Body of pancreas (tissue), 4 donors: ENCODE measurements at places on chromosomes 16 and 17. TPM values are rescaled to one million over a fixed set of nuclear protein-coding genes. Genes with fewer than 3 reads are reported as not detected.

DNA sequence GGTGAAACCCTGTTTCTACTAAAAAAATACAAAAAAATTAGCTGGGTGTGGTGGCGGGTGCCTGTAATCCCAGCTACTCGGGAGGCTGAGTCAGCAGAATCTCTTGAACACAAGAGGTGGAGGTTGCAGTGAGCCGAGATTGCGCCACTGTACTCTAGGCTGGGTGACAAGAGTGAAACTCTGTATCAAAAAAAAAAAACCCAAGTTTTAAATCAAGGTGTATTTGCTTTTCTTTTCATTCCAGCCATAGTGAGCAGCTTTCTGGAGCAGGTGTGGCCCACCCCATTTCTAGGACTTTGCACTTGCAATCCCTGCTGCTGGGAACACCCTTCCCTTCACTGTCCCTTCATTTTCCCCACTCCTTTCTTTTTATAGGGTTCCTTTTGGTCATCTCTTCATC, 28.8 kb downstream of the TMEM238L start:
- no peak for DNase-seq

DNA sequence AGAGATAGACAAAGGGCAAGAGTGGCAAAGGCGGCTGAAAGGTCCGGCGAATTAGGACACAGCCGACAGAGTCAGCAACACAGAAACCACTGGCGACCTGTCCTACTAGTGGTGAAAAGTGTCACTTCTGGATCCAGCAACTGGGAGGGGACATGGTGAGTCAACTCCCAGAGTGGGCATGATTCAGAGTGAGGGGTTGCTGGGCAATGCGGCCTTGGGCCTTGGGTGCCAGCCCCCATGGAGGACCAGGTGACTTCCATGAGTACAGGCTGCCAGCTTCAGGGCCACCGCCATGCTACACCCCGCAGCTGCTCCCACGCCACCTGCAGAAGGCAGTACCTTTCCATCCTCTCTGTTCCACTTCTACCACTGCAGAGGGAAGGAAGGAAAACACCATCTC, 110.6 kb downstream of the ZFHX3 start:
- DNase-seq = no peak

- DNase-seq = no peak
Observed at GRCh38 chr16:75733305-75734211, 7.3 kb upstream of the CPHXL start.

DNA sequence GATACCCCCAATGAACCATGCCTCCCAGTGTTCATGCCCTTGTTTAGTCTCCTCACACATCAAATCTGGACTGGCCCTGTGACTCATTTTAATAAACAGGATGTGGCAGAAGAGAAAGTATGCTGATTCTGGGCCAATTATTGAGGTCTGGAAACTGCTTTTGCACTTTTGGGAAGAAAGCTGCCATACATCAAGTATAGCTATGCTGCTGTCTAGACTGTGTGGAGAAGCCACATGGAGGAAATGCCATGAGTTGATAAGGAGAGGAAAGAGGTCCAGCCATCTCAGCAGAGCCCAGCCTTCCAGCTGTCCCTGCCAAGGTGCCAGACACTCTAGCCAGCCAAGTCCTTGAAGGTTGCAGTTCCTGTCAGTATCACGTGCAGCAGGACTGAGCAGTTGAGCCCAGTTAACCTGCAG, 16.7 kb downstream of the RPRML start:
- no peak for DNase-seq

DNA sequence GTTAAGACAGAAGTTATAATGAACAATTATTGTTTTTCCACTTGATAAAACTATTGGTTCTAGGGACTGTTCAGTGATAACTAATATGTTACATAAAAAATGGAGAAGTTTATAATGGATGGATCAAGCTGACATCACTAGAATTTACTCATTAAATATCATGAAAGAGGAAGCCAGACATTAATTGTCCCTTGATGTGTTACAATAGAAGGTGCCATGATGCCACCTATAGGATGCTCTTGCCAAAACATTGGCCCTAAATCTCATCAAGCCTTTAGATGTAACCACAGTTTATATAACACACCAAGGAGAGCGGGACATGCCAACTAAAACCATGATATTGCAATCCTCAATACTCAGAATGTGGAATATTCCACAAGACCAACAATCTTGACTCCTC, 147.9 kb upstream of the MON1B start:
- no peak for DNase-seq

DNA sequence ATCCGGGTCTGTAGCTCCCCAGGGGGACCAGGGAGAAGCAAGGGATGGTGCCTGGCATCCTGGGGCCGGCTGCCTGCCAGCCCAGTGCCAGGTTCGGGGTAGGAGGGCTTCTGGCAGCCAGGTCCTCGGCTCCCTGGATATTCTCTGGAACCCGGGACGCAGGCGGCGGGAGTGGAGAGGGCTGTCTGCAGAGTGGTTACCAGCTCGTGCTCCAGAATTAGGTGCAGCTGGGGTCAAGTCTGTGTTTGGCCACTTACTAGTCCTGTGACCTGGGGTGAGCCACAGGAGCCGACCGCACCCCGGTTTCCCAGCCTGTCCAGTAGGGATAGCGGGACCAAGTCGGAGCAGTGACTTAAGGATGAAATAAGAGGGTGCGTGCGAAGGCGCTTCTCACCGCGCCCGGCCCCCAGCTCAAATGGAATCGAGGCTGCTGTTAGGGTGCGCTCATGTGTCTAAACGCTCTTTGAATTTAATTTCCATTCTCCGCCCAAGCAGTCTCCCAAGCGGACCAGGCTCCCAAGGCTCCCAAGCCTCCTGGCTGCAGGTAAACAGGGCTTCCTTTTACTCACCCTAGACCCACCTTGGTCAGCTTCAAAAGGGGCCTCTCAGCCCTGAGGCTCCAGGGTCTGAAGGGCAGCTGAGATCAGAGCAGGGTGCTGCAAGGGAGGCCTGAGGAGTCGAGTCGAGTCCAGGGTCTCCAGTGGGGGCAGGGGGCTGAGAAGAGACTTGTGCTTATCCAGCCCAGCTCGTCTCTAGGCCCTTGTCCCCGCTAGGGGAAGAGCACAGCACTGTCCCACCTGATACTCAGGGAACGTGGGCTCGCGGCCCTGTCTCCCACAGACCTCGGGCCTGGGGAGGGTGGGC, 28.3 kb upstream of the ZNF469 start:
- no peak for DNase-seq

GRCh38 chr17:1050246-1050995, 53.5 kb downstream of the TIMM22 start:
- no peak for DNase-seq

- DNase-seq = no peak
Observed at GRCh38 chr17:46072998-46073397, 73.9 kb downstream of the STH start.

DNA sequence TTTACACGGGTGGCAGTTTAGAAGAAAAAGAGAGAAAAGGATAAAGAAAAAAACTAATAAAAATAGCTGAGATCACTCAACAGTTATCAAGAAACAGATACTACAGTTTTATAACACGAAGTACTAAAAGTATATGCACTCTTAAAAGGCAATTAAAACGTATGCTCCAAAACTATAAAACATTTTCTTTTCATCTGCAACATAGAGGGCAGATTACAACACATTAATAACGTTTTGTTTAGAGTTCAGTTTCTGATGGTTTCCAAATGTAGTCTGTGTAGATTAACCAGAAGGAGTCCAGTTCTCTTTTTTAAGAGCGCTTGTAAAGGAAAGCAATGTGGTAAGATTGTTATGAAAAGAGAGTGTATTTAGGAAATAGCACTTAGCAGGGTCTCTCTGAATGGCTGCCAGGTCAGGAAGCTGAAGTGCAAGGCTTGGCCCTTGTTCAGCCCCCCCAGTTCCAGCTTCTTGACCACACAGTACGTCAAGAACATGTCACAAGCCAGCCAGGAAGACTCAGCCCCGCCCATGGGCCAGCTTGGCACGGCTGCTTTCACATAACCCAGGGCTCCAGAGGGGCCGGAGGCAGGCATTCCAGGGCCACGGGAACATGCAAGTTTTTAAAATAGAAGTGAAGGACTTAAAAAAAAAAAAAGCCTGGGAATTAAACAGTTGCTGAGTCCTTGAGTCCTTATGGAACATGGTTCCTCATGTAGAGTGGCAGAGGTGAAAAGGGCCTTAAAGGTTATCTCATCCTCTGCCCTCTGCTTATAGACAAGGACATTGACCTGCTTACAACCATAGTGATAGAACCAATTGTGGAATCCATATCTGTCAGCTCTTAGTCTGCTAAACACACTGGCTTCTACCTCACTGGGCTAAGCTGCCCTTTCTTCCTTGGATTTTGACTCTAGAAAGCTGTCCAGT, 147.4 kb upstream of the TBX2 start:
- peak; percentile 90 for DNase-seq

DNA sequence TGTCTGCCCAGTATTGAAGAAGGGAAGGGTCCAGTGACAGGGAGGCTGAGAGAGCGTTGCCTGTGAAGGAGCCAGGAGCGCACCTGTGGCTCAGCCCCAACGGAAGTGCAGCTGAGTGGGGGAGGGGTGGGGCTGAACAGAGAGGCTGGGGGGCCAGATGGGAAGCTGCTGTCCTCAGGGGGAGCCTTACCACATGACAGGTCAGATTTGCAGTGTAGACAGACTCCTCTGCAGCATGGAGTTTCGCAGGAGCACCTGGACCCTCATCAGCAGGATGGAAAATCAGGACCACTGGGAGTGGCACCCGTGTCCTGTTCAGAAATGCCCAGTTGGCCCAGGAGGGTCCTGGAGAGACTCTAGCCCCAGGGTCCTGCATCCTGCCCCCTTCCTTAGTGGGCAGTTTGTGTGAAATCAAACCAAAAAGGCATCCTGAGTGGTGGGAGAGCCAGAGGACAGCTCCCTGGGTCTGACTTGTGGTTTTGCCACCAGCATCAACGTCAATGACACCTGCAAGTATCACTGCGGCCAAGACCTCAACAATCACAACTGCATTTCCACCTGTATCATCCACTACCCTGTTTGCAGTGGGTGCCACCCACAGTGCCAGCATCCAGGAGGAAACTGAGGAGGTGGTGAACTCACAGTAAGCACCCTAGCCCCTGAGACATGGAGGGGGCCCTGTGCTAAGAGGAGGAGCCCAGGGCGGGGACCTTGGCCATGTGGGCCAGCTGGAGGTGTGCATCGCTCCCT, 7.8 kb downstream of the CD300A start:
- DNase-seq = no peak

DNA sequence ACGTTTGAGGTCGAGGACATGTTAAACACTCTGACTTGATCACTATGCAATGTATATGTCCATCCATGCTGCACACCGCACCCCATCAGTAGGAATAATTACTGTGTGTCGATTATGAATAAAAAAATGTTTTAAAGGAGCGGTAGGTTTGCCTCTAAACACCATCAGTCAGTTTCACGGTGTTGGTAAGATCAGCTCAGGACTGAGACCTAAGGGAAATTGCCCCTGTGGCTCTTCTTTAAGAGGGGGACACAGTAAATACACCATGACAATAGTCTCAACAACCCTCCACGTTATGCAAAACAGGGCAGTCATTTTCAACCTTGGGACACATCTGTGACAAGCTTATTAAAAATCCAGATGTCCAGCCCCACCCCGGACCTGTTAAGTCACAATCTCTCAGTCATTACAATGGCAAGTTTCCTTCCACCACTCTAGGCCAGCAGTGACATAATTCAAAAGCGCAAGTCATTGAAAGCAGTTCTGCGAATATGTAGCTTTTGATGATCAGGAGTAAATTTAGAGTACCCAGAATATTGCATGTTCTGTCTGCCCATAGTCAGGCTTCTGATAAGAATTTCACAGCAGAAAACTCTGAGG, 1.2 kb downstream of the ATMIN start:
- no peak for DNase-seq

DNA sequence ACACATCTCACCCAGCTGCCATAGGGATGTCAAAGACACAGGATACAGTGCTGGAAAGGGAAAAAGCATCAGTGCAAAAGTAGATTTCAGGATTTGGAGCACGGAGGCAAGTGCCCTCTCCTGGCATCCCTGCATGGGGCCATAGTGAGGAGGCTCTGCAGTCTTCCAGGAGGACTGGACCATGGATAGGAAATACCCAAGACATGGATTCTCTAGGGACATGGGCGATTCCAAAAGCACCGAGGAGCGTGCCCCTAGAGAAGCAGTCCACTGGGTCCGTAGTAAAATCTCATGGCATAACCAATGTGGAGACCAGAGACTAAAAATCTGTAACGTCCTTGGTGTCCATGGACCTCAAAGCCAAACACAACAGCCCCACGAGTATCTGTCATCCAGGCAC, 818.2 kb downstream of the KCNJ18 start:
- no peak for DNase-seq

GRCh38 chr16:82229800-82230619, 60.0 kb upstream of the MPHOSPH6 start:
- DNase-seq = peak; percentile 71

- DNase-seq = no peak
Observed at GRCh38 chr17:71985111-71986039, 135.4 kb upstream of the SOX9 start.

GRCh38 chr16:12868788-12869187, 32.6 kb upstream of the SHISA9 start:
- DNase-seq = no peak

GRCh38 chr16:8183176-8184099, 406.9 kb downstream of the TMEM114 start:
- no peak for DNase-seq

- DNase-seq = no peak
Observed at GRCh38 chr17:27576477-27577083, 54.4 kb upstream of the LGALS9 start.

- DNase-seq = no peak
Observed at GRCh38 chr17:30363715-30364202, 15.0 kb upstream of the CPD start.

DNA sequence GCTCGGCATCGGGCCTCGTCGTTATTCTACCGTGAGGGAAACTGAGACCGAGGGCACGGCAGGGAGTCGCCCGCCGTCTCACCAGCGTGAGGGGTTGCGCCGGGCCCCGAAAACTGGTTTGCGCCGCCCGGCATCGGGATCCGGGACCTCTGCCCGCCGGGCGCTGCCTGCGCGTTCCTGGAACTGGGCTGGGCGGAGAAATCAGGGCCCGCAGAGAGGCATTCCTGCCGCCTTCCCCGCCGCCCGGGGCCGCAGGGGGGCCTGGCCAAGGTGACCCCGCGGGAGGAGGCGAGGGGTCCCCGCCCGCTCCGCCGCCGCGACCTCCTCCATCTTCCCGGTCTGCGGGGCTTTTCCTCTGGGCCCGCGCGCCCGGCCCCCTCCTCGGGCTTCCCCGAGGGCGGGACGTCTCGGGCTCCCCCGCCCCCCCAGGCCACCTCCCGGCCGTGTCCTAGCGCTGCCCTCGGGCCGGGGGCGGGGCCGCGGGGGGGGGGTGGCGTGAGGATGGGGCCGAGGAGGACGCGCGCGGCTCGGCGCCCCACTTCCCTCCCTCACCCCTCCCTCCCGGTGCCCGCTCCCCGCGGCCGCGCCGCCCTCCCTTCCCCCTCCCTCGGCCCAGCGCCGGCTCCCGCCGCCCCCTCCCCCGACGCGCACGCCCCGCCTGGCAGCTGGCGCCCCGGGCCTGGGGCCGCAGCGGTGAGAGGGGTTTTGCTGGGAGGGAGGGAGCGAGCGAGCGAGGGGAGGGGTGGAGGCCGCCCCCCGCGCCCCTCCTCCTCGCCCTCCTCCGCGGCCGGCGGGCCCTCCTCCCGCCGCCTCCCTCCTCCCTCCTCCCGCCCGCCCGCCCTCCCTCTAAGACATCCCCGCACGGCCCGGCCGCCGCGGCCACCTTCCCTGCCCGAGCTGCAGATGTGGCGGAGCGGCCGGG, at the start of gene GLIS2:
TSS of gene GLIS2 (plus strand) at position 882 of the 922 bp plus-strand sequence. CDS start 16,214 bp downstream, outside the sequence.
- DNase-seq = peak; percentile 77

- DNase-seq = no peak
Observed at GRCh38 chr16:89037261-89038152, 56.1 kb upstream of the ACSF3 start.

Gene TBKBP1
- 13.2 TPM for total RNA-seq

Gene ADAM11
- total RNA-seq = under 0.01 TPM

Gene CLEC19A
- not detected for total RNA-seq

Gene ETV4
- 28.7 TPM for total RNA-seq

Gene CCL8
- not detected for total RNA-seq
